Hematopoietic multipotent progenitor cell treated with erythropoietin and hydrocortisone succinate and interleukin-3 and kit ligand, for 17 days (in vitro differentiated cells): ENCODE measurements at places on chromosomes 11 and 22.

DNA sequence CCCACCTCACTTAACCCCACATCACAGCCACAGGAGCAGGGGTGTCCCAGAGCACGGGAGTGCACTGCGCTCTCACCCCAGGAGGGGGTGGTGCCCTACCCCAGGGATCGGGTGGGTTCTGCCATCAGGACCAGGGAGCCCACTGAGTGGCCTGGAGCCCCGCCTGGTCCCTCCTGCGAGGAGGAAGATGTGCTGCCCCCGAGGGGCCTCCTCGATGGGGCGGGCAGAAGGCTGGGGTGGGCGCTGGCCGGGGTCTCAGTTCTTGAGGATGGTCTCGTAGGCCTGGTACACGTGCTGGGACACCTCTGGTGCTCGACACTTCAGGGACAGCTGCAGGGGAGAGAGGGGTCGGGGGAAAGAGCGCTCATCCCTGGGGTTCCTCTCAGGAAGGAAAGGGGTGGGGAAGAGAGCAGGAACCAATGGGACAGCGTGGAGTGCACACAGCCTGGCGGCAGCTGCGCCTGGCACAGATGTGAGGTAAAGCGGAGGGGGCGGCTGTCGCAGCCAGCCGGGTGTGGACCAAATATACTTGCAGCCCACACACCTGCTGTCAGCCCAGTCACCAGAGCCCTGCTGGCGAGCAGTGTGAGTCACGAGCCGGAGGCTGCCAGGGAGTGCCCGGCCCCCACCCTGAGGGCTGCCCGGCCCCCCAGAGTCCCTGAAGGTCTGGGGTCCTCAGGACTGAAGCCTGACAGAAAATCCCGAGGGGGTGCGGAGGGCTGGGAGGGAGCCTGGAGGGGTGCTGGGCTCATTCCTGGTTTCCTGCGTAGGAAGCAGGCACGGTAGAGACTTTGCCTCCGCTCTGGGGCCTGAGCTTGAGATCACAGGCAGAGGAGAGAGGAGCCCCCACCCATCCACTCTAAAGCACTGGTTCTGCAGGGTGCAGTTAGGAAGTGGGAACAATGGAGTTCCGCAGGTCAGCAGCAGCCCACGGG lies 13.3 kb upstream of the RASL10A start:
- no peak for DNase-seq

- DNase-seq: no peak
Measured at GRCh38 chr11:15011776-15012345, 39.7 kb upstream of the CALCA start.

- no peak for DNase-seq
Measured at GRCh38 chr11:64790205-64791095, 12.1 kb upstream of the SF1 start.

- no peak for DNase-seq
Measured at GRCh38 chr11:28274216-28274615, 166.0 kb downstream of the METTL15 start.

DNA sequence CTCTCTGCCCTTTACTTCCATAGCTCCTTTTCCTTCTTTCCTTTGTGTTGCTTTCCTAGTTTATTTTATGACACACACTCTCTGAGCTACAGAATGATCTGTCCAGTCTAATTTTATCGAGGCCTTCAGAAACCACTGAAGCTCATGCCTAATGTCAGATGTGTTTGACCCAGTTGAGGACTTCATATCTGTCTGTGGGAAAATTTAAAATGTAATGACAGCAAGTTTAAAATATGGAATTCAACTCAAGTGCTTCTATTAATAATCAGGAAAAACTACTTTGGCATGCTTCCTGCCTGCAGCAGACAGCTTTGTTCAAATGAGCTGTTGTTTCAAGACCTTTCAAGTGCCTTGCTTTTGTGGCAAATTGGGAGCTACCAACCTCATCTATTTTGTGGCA lies 261.8 kb upstream of the MTNR1B start:
- no peak for DNase-seq

- DNase-seq: no peak
Measured at GRCh38 chr22:17647991-17648390, 9.4 kb downstream of the BCL2L13 start.
